ENCODE measurements at places on chromosomes 16 and 17. TPM values are rescaled to one million over a fixed set of nuclear protein-coding genes. Genes with fewer than 3 reads are reported as not detected.

The ANKRD40CL gene
- 2.8 TPM for total RNA-seq

The TMEM235 gene
- total RNA-seq, result not detected

The TBX4 gene
- not detected for total RNA-seq

The CYB5D1 gene
- 1.8 TPM for total RNA-seq

The HYDIN gene
- total RNA-seq, result 5.5 TPM

The FBXW10B gene
- total RNA-seq, result not detected

The ITGAL gene
- 7.7 TPM for total RNA-seq

The PIK3R6 gene
- 4.3 TPM for total RNA-seq

The SPATA22 gene
- not detected for total RNA-seq

The KRTAP2-1 gene
- total RNA-seq, result not detected

The PEX12 gene
- 3.1 TPM for total RNA-seq

The KRTAP4-3 gene
- total RNA-seq, result not detected

The GCGR gene
- total RNA-seq, result not detected

The STAT5B gene
- total RNA-seq, result 53.5 TPM

The TPSB2 gene
- 125 TPM for total RNA-seq

Measured in stomach (tissue), 19 donors.